ENCODE measurements at places on chromosomes 7 and 10.

- no peak for DNase-seq
These were observed 80.6 kb upstream of the TBX20 start for GRCh38 chr7:35334506-35334905.

GRCh38 chr10:24784061-24784460, 60.4 kb upstream of the ARHGAP21 start:
- DNase-seq = no peak

- DNase-seq = no peak
These were observed 148.8 kb upstream of the CACNA2D1 start for GRCh38 chr7:82592416-82592815.

DNA sequence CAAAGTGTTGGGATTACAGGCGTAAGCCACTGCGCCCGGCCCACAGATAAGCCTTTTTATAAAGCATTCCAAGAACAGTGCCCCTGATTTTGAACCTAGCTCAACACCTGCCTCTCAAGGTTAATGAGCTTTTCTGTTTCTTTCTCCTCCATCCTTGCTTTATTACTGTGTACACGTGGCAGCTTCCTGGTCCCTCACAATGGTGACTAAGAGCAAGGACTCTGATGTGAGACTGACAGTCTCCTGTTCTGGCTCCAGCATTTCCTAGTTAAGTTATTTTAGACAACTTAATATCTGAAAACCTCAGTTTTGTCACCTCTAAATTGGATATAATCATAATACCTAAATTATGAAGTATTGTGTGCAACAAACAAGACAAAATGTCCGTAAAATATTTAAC, 9.9 kb downstream of the HABP2 start:
- no peak for DNase-seq

GRCh38 chr7:6623589-6624245, 8.3 kb downstream of the ZNF853 start:
- DNase-seq = peak; percentile 53

GRCh38 chr10:35185260-35186034, 58.8 kb downstream of the CREM start:
- DNase-seq = no peak

DNA sequence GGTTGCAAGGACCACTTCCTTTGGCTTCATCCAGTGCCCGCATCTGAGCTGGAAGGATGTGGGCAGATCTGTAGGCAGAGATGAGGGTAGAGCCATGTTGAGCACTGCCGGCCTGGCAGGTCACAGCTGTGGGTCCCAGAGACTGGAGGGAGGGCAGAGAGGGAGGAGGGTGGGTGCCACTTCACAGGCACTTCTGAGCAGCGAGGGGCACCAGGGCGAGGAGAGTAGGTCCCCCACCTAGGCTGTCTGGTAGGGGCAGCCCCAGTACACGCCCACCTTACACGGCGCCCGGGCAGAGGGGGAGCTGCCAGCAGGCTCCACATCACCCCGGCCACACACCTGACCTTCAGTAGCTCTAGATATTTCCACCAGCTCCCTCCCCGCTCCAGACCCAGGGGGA, 473.0 kb upstream of the FOXK1 start:
- DNase-seq = no peak

DNA sequence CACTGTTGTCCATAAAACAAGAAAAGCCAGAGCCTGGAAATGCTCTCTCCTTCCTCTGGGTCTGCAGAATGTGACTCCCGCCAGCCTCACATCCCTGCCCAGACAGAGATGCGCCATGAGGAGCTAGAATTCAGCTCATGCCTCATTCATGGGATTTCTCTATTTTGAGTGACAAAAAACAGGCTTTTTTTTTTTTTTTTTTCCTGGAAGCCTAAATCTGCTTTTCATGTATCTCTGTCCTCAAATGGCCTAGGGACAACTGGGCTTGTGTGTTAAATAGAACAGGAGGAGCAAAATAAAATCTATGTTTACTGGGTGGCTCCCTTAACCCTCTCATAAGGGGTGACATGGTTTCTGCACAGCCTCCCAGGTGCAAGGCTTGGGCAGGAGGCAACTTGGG, 679.7 kb upstream of the AUTS2 start:
- DNase-seq = no peak

- DNase-seq = no peak
These were observed 59.5 kb downstream of the AHR start for GRCh38 chr7:17357952-17358351.

- no peak for DNase-seq
These were observed 2.7 kb upstream of the KMT2E start for GRCh38 chr7:105011141-105011830.

DNA sequence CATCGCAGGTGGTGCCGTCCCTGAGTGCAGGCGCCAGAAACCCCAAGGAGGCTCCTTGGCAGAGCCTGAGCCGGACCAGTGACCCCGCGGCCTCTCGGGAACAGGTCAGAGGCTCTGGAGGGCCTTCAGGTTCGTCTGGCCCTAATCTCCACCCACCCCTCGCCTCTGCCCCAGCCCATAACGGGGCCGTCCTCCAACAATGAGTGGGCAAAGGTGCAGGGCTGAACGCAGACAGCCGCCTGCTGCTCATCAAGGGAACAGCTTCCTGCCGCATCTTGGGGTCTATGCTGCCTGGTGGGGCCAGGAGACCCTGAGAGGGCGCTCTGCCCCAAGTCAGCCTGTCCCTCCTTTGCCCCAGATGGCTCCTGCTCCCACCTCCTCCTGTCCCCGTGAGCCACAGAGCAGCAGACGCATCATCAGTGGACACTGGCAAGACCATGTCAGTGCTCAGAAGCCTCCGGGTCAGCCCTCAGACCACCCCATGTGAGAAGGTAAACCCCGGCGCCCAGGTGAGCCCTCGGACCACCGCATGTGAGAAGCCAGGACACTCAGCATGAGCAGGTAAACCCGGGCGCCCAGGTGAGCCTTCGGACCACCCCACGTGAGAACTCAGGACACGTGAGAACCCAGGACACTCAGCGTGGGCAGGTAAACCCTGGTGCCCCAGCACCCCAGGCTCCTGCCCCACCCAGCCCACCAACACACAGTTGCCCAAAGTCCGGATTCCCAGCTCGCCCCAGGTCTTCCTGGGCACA, 142.0 kb downstream of the PTPRN2 start:
- DNase-seq = no peak

DNA sequence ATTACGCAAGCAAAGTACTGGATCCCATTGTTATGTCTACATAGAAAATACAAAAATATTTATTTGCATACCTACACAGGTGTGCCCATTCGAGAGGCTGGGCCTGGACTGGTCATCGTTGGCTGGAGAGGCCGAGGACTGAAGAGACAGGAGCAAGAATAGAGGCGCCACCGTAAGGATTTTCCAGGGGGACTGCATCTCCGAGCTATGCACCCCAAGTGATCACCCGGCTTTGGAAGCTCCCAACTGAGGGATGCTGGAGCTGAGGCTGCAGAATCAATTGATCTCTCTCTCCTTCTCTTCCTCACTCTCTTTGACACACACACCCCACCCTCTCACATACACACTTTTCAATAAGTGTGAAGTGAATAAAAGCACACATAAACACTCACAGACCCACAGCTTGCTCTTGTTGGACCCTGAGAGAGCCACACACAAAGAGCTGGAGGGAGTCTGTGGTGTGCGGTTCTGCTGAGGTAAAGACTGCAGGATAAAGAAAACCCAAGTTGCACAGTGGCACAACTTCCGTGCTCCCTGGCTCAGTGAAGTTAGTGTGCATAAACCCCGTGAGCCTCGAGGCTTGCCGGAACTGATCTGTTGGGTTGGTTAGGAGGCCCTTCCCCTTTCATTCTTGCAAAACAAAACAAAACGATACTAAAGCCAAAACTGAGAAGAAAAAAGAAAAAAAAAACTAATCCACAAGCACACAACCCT, at the start of gene AOAH:
Gene AOAH (minus strand): TSS at position 544 of the 714 bp plus-strand sequence. CDS start 346 bp downstream, at position 198.
- DNase-seq = peak; percentile 64

- DNase-seq = no peak
These were observed 56.7 kb downstream of the COL17A1 start for GRCh38 chr10:104028823-104029520.

GRCh38 chr7:139718859-139719258, 58.9 kb downstream of the HIPK2 start:
- DNase-seq = no peak

DNA sequence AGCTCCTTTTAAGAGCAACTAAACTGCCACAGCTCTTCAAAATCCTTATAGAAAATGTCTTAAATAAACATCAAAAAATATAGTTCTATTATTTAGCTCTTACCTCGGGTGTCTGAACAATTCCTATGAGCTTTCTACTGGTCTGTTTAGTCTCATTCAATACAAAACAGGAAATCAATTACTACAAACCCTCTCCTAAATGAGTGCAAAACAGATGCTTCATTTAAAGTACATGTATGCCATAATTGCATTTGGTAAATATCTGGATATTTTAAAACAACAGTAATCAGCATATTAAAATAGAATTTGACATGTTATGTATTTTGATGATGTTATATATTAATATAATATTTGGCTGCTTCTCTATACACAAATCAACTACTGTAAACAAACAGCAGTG, 38.5 kb upstream of the MTPN start:
- DNase-seq = no peak

- DNase-seq = no peak
These were observed 175.2 kb upstream of the TCF7L2 start for GRCh38 chr10:112774798-112775197.

DNA sequence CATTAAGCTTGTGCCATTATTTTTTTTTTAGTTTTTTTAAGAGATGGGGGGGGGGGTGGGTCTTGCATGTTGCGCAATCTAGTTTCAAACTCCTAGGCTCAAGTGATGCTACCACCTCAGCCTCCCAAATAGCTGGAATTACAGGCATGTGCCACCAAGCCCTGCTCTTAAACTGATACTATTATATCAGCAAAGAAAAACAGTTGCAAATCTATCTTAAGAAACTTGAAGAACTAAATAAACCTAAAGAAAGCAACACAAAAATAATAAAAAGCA, 47.5 kb downstream of the BRAF start:
- no peak for DNase-seq

- no peak for DNase-seq
These were observed 108.7 kb upstream of the GLI3 start for GRCh38 chr7:42345478-42346299.

DNA sequence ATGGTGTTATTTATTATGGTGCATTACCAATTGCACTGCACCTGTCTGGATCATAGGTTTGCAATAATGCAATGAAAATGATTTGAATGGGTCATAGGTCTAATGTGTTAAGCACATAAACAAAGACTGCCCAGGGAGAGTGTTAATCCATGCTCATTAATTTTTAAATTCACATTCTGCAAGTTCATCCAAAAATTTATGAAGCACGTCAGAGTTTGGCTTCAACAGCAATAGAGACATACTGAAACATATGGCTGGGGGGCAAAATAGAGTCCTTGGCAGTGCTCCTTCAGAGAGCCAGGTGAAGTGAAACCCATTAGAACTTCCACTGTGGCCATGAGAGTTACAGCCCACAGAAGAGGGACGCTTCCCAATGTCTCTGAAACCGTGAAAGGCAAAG, 441.1 kb downstream of the POM121L12 start:
- DNase-seq = no peak

- DNase-seq = no peak
These were observed 189.5 kb downstream of the ARHGAP12 start for GRCh38 chr10:31739146-31739545.

- no peak for DNase-seq
These were observed 80.4 kb downstream of the CLEC2L start for GRCh38 chr7:139603896-139604295.

DNA sequence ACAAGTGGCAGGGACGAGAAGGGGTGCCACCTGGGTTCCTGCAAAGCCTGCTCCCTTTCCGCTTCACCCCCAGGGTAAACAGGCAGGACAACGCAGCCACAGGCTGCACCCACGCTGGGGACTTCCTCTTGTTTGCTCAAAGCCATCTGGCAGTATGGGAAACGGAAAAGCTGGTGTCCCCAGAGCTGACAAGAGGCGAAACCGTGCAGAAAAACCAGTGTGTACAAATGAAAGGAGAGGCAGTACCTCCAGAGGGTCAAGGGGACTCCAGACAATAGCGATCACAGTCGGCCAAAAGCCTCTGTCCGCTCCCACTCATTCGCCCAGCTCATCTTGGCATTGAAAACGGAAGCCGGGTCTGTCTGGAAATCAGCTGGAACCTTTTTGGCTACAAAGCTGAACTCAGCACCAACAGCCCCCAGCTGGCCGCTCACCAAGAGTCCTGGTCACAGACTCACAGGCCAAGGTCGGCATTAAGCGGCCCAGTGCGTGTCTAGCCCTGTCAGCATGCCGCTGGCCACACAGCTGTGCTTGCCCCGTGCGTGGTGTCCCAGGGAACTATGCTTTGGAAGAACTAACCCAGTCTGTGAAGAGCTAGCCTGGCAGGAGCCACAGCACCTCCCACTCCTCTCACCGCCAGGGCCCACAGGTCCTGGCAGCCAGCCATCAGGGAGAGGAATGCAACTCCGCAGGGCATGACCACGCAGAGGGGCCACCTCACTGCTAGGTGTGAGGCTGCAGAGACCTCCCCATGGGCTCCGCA, 10.4 kb downstream of the TNS3 start:
- no peak for DNase-seq

- DNase-seq = no peak
These were observed 269.5 kb upstream of the SLC26A5 start for GRCh38 chr7:103715376-103716120.

DNA sequence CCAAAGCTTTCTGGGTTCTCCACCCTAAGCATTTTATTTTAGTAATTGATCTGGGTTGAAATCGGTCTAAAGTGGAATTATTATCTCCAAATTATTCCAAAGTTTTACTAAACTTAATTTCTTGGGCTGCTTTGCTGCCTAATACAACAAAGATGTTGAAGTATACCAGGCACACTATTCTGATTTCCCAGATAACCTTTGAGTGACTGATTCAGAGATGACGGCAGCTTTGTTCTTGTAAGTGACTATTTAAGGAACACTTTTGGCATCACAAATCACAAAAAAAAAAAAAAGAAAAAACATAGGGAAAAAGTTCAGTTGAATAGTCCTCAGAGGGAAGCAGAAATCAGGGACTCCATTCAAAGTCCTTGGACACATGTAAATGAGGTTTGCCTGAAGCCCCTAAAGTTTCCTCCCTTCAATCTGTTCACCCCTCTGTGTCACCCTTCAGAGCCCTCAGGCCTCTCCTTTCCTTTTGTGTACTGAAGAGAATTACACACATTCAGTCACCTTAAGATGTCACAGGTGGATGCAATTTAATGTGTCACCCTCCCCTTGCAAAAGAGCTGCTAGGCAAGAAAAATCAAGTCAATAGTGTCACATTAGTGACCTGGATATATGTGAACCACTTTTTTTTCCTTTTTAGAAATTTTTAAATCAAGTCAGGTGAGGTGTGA, 81.5 kb downstream of the RTKN2 start:
- DNase-seq = no peak

All from GM10248 (cell line).